ENCODE measurements at places on chromosomes 13 and 19.

GRCh38 chr13:99558570-99559180 is 57.4 kb downstream of the TM9SF2 start:
- DNase-seq, result no peak

GRCh38 chr19:15479391-15480345 is at the start of gene PGLYRP2:
Gene PGLYRP2, minus strand, starts transcription at chr19:15479501. Its CDS starts 130 bp downstream, at chr19:15479371.
- no peak for DNase-seq

DNA sequence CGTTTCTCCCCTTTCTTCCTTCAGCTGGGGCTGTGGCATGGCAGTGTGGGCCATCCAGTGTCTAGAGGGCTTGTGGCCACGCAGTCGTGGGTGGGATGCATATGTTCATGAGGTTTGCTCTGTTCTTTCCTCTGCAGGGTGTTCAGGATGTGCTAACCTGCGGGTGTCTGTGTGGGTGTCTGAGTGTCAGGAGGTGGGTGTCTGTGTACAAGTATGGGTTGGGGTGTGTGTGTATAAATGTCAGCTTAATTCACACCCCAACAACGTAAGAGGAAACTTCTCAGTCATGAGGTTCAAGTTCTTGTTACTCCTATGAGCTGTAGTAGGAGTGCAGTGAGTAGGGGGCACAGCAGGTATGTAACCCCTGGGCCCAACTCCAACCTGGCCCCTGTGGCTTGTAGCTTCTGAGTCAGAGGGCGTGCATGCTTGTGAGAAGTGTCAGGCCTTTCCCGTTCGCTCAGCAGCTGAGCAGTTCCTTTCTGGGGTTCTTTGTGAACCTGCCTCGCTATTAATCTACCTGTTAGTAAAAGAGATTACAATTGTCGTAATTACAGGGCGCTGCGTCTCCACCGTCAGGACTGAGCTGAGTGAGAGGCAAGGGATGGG is 49.1 kb downstream of the NFIX start:
- no peak for DNase-seq

DNA sequence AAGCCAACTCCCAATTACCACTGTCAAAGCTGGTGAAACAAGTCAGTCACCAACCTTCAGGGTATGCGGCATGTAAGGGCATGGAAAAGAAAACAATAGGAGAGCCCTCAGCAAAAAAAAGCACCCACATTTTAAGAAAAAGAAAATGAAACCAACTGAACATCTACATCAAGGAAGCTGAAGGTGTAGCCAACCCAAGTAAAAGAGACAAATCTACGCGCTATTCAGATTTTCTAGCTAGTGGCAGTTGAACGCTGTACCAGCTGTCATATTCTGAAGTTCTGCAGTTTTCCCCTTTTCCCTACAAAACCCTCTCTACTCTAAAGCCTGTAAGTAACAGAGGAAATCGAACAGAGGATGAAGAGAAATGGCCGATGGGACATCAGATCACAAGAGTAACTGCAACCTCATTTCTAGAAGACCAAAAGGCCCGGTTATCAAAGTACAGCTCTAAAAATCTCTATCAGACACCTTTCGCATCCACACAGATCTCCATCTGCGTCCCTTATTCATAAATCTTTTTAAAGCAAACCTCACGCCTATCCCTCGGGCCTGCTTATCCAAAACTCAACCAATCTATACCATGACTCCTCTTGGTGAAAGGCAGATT is 1.4 kb downstream of the MYCBP2 start:
- DNase-seq, result peak; percentile 7

DNA sequence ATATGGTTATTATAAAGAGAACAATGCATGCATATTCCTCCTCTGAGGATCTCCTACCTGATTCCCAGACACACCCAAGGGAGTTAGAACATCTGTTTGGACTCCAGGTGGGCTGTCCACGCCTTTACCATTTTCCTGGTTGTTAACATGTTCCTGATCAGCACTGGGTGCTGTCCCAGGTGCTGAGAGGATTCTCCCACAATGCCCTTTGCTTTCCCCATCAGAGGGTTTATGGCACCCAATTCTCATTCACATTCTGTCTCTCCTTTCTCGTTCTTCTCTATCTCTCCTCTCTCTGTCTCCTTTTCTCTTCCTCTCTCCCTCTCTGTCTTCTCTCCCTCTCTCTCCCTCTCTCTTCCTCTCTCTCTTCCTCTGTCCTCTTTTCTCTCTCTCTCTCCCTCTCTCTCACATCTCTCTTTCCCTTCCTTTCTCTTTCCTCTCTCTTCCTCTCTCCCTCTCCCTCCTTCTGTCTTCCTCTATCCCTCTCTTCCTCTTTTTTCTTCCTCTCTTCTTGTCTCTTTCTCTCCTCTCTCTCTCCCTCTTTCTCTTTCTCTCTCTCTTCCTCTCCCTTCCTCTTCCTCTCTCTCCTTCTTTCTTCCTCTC is 3.3 kb upstream of the RDH13 start:
- no peak for DNase-seq

- DNase-seq, result no peak
Measured at GRCh38 chr19:409516-410242, 732 bp upstream of the C2CD4C start.

DNA sequence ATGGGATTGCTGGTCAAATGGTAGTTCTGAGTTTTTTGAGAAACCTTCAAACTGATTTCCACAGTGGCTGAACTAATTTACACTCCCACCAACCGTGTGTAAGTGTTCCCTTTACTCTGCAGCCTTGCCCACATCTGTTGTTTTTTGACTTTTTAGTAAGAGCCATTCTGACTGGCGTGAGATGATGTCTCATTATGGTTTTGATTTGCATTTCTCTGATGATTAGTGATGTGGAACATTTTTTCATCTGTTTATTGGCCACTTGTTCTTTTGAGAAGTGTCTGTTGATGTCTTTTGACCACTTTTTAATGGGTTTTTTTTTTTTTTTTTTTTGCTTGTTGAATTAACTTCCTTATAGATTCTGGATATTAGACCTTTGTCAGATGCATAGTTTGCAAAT is 4.3 kb downstream of the CAB39L start:
- no peak for DNase-seq

GRCh38 chr13:48570216-48570828 is 37.4 kb upstream of the RCBTB2 start:
- DNase-seq, result no peak

DNA sequence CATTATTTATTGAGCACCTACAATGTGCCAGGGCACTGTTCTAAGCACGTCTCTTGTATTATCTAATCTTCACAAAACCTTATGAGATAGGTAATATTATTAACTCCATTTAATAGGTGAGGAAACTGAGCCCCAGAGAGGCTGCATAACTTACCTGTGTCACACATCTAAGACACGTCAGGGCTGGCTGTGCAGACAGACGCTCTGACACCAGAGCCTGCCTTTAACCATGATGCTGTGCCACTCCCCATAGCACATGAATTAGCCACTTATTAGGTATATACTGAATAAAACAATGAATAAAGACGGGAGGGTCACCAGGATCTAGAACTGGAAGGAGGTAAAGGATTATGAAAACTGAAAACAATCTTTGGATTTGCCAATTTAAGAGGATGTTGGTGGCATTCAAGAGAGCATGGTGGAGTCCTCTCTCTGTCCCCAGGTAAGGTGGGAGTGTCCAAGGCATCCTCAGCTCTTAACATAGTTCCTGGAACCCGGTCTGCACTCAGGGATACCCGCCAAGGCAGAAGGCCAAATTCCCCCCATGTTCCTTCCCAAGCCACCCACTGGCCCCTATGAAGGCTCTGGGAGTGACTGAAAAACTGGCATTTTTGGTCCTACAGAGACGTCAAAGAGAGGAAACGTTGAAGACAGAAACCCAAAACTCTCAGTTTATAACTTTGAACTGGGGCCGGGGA is 479.7 kb downstream of the FOXO1 start:
- DNase-seq, result no peak

- DNase-seq, result peak; percentile 97
Measured at GRCh38 chr19:3573858-3574637, 1.3 kb downstream of the HMG20B start.

DNA sequence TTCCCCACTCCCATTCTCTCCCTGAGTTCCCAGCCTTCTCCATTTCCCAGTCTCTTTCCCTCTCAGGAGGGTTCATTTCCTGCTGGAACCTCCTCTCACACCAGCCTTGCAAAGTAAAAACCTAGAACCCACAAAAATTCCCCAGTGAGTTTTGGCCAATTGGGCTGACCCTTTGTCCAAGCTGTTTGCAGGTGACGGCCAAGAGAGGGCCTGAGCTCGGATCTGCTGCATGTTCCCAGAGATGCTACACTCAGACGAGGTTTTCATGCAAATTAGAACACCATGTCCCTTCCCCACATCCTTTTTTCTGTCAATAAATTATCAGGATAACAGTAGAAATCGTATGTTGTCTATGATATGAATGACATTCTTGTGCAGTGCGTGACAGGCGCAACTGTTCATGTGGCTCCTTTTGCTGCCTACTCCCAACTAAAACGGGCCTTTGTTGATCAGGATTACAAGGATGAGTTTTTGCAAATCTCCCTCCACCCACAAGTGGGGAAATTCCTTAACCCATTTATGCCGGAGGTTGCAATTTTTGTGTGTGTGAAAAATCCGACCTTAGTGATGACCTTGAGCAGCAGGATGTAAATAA is 149.5 kb downstream of the CACNA1A start:
- no peak for DNase-seq

GRCh38 chr19:18985257-18985656 is 44.2 kb upstream of the HOMER3 start:
- peak; percentile 80 for DNase-seq

GRCh38 chr13:21427741-21428140 is 31.4 kb downstream of the ZDHHC20 start:
- no peak for DNase-seq
